ENCODE measurements at places on chromosomes 2 and 18.

GRCh38 chr2:133884739-133885381, 316.6 kb upstream of the NCKAP5 start:
- DNase-seq, result peak; percentile 38

GRCh38 chr18:7666195-7666776, 99.2 kb downstream of the PTPRM start:
- DNase-seq, result no peak

DNA sequence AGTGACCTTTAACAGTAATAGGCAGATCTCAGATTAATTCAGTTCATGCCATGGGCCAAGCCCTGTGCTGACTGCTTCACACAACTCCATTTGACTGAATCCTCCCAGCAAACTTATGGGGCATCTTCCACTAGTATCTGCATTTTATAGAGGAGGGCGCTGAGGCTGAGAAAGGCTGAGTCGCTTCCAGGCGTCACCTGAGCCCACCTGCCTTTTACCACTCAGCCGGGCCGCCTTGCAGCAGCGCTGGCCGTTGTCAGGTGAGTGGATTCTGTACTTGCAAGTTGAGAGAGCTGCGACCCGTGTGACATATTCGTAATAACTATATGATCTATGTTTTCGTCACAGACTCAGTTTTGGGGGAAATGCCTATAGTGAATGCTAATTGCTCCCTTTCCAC, 59.3 kb upstream of the B3GNT7 start:
- no peak for DNase-seq

GRCh38 chr2:30325600-30326328, 94.4 kb downstream of the LBH start:
- DNase-seq, result no peak

GRCh38 chr18:54250846-54251261, 18.5 kb upstream of the POLI start:
- no peak for DNase-seq

- no peak for DNase-seq
Measured at GRCh38 chr2:96091711-96092572, 24.4 kb downstream of the ADRA2B start.

DNA sequence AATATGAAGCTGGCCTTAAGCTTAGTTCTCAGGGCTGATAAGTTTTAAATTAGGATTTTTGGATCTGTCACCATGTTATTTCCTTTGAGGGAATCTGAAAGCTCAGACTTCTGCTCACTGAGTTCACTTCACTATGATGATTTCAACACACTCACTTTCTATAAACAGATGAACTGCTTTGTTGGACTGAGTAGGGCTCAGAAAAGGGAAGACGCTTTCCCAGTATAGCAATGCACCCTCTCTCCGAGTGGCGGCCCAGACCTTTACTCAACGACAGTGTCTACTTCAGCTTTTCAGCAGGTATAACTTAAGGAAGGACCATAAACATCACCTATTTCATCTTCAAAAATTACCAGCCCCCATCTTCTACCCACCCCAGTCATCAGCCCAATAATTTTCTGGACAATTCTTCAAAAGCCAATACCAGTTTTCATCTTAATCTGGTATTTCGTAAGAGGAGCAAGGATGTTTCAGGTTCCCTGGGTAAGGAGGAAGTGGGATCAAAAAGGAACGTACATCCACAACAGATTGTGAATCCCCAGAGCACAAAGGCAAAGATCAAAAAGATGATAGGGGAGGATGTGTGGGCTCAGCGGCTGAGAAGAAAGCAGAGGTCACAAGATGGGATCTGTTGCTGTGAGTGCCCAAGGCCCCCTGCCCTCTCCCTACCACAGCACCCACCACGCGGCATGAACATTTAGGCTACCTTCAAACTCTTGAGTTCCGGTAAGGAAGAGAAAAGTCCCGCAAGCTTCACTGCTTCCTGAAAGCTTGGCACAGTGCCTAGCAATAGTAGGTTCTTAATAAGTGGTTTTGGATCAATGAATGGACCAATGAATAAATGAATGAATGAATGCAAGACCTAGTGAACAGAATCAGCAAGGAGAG, 41.9 kb downstream of the LPIN2 start:
- no peak for DNase-seq

DNA sequence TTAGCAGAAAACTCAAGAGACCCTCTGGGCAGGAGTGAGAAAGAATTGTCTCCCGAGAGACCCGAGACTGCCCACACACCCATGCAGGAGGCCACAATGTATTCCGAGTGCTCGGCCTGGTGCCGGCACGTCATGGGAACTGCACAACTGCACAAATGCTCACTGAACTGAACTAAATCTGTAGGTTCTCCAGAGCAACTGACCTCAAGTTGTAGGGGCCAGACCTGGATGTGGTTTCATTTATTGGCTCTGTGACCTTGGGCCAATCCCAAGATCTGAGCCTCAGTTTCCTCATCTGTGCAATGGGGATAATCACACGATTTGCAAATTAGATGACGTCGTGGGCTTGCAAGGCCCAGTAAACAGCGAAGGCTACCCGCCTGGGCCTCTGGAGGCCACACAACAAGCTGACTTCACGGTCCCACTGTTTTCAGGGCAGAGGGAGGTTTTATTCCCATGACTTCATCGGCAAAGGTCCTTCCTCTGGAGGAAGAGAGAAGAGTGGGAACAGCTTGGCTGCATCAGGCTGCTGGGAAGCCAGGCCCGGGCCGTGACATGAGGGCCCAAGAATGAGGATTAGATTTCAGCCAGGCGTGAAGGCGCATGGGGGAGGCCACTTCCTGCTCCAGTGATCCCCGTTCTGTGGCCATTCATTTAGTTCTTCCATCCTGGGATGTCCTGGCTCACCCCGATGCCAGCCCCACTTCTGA, 3.6 kb upstream of the ERFE start:
- DNase-seq, result peak; percentile 56

- DNase-seq, result no peak
Measured at GRCh38 chr2:241133436-241133820, 15.8 kb downstream of the PASK start.

- peak; percentile 99 for DNase-seq
Measured at GRCh38 chr2:32647180-32647651, 19.4 kb downstream of the TTC27 start.

DNA sequence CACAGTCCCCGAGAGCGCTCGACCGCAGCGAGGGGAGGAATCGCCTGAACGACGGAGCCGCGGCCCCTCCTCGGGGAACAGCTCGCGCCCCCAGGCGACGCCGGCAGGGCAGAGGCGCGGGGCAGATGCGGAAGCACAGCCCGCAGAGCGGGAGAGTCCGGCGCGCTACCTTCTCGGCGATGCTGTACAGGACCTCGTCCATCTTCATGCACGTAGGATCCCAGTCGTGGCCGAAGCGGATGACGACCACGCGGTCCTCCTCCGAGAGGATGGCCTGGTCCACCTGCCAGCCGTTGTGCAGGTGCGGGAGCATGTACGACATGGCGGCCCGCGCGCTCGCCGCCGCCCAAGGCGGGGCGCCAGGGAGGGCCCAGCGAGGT, 302 bp downstream of the TXNL4A start:
- peak; percentile 19 for DNase-seq

DNA sequence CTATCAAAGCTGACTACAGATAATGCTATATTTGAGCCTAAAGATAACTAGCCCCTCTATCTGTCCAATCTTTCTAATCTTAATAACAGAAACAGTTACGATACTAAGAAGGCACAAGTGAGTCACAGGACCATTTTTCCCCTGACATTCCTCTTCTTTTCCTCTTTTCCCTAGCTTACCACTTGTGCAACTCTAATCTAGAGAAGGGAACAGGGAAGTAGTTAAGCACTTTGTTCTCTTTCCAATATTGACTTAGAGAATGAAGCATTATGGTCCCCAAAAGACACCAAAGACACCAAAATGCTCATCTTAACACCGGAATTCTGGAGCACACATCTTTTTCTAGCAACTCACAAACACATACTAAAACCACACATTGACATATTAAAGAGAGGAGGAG, 1.8 kb downstream of the PDE11A start:
- no peak for DNase-seq

Measured in fibroblast of the aortic adventitia (primary cell).